Aorta (tissue), 5 donors: ENCODE measurements at places on chromosomes 2 and 18. TPM values are rescaled to one million over a fixed set of nuclear protein-coding genes. Genes with fewer than 3 reads are reported as not detected.

- DNase-seq, result no peak
Measured at GRCh38 chr2:61707984-61708852, 145.6 kb downstream of the FAM161A start.

The WNT10A gene
- not detected for total RNA-seq

GRCh38 chr2:99881901-99882591 is 260.3 kb downstream of the AFF3 start:
- no peak for DNase-seq

The ZNF396 gene
- total RNA-seq, result 1.9 TPM

DNA sequence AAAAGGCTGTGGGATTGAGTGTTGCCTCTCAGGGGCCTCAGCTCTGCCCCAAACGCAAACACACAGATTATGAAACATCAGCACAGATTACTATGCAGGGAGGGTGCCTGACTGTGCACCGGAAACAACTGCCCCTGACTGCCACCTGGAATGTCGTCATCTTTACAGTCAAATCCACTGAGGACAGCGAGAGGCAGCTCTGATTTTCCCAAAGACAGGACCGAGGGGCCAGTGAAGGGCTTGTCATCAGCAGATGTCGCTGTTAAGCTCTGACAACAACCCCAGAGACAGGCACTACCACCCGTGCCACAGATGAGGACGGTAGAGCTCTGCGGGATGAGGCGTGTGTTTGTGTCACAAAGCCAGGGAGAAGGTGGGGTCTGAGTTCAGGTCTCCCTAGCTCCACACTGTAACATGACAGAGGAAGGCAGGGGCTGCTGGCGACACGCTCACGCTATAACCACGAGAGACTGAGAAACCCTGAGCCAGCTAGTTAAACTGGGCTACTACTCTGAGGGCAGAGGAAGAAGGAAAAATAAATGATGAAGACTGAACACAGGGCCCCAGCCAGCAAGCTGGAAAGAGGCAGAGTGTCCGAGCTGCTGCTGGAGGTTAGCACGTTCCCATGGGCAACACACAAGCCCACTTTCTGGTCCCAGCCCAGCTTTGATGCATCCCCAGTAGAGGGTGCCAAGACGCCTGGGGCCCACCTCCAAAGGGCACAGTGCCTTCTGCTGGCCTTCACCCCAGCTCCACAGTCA is 47.0 kb downstream of the PARD6G start:
- DNase-seq, result no peak

DNA sequence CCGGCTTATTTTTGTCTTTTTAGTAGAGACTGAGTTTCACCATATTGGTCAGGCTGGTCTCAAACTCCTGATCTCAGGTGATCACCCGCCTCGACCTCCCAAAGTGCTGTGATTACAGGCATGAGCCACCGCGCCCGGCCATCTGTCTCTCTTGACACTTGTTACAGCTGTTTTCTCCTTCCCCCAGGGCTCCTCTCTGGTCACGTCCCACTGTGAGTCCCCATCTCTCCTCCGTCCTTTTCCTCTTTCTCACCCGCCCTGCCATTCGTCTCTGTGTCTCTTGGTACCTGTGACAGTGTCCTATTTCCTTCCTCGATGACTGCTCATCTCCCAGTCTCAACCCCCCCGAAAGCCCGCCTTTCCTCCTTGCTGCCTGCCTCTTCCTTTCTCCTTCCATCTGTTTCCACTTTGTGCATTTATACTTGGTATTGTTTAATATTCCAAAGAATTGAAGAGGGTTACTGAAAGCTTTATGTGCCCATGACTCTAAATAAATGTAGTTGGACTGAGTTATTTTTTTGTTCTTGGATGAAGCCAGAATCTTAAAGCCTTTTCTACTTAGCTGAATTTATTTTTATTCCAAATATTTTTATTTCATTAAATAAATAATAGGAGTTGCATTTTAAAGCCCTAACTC is 241.5 kb downstream of the SH3RF3 start:
- DNase-seq, result no peak

- no peak for DNase-seq
Measured at GRCh38 chr2:18094277-18094676, 215.8 kb downstream of the KCNS3 start.

DNA sequence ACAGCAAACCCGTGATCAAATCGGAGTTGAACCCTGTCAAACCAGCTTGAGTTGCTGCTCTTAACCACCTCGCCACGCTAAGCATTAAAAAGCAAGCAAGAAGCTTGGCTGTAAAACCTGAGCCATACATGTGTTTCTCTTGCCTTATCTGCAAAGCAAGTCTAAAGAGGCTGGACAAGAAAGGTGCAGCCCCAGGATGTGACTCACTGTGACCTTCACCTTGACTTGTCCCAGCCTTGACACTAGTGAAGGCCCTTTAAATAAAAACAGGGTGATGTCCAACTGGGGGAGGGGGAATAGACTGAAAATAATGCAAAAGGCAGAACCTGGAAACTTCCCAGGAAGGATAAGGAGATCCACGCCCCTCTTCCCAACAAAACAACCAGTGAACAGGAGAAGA is 127.6 kb upstream of the NPAS2 start:
- DNase-seq, result no peak

- peak; percentile 19 for DNase-seq
Measured at GRCh38 chr18:48801728-48802542, 148.8 kb downstream of the SMAD7 start.

- DNase-seq, result no peak
Measured at GRCh38 chr2:225083276-225083675, 41.0 kb upstream of the DOCK10 start.
